Activated CD4-positive, alpha-beta T cell treated with anti-CD3 and anti-CD28 coated beads for 36 hours (primary cell): ENCODE measurements at places on chromosomes 13 and 19. TPM values are rescaled to one million over a fixed set of nuclear protein-coding genes. Genes with fewer than 3 reads are reported as not detected.

The LGALS7B gene
- total RNA-seq = not detected

The RASIP1 gene
- 0.73 TPM for total RNA-seq

The S1PR5 gene
- 0.07 TPM for total RNA-seq

The C19orf38 gene
- 3.6 TPM for total RNA-seq

The FCGBP gene
- total RNA-seq = 4.9 TPM

The PEAK3 gene
- total RNA-seq = not detected

The CTXN1 gene
- total RNA-seq = 0.47 TPM

The ZNF681 gene
- total RNA-seq = 9.1 TPM

The RASGRP4 gene
- 5.9 TPM for total RNA-seq

The ERFL gene
- total RNA-seq = 1.9 TPM

GRCh38 chr19:2616741-2617392, 85.6 kb downstream of the GNG7 start:
- no peaks in the 10 kb centered on the region for H3K36me3 ChIP-seq
- H3K4me3 ChIP-seq = no peak overlapping the region
- H3K4me1 ChIP-seq = peaks cover 68% of the 10 kb centered on the region

- no peaks in the 10 kb centered on the region for H3K4me1 ChIP-seq
- H3K4me3 ChIP-seq = no peak overlapping the region
- no peak overlapping the region for H3K27ac ChIP-seq
- no peaks in the 10 kb centered on the region for H3K36me3 ChIP-seq
- no peaks in the 10 kb centered on the region for H3K27me3 ChIP-seq
Measured at GRCh38 chr19:15544970-15545369, 36.6 kb downstream of the CYP4F22 start.

- peak overlapping the region; percentile 67 for H3K4me3 ChIP-seq
- H3K4me1 ChIP-seq = peaks cover 55% of the 10 kb centered on the region
- H3K27me3 ChIP-seq = no peaks in the 10 kb centered on the region
- peaks cover 6% of the 10 kb centered on the region for H3K36me3 ChIP-seq
- DNase-seq = peak; percentile 78
Measured at GRCh38 chr19:2051773-2052704, 995 bp upstream of the MKNK2 start.

GRCh38 chr19:30402436-30403202, 30.4 kb downstream of the ZNF536 start:
- no peaks in the 10 kb centered on the region for H3K4me1 ChIP-seq
- DNase-seq = no peak
- no peak overlapping the region for H3K27ac ChIP-seq

DNA sequence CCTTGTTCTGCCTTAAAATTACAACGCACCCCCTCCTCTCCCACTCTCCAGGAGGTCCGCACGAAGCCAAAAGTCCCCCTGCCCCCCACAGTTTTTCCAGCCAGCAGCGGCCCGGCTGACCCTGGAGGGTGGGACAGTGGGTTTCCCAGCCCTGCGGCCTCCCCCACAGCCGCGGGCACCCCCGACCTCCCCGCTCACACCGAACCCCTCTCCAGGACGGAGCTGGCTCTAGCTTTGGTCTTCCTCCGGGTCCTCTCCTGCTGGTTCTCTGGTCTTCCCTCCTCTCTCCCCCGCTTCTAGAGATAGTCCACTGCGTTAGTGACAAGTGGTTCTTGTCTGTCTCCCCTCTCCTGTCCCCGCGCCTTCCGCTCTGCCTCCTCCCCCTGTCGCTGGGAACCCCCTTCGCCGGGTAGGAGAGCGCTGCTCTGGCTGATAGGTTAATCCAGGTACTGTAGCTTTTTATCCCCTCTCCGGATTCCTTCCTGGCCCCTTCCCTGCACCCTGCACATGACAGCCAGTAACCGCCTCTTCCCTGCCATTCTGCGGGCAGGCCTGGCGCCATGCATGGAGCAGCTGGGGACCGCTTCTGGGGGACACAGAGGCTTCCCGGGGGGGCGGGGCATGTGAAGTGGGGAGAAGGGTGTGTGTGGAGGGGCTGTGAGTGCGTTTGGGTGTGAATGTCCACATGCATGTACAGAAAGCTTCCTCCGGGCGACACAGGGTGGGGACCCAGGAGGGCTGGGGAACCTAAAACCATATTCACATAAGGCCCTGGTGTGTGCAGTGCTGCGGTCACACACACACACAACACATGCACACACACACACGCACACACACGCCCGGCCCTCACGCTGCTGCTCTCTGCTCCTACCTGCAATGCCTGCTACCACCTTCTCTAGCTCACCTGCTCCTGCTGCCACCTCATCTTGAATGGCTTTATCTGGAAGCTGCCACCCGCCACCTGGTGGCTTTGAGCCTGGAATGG, 17.2 kb downstream of the PRR36 start:
- H3K4me3 ChIP-seq = no peak overlapping the region
- H3K4me1 ChIP-seq = peaks cover 3% of the 10 kb centered on the region
- no peak overlapping the region for H3K27ac ChIP-seq

- H3K27me3 ChIP-seq = no peaks in the 10 kb centered on the region
- no peaks in the 10 kb centered on the region for H3K36me3 ChIP-seq
- DNase-seq = no peak
- H3K4me3 ChIP-seq = no peak overlapping the region
- no peaks in the 10 kb centered on the region for H3K4me1 ChIP-seq
- H3K27ac ChIP-seq = no peak overlapping the region
Measured at GRCh38 chr19:4316956-4317355, 12.6 kb downstream of the FSD1 start.

DNA sequence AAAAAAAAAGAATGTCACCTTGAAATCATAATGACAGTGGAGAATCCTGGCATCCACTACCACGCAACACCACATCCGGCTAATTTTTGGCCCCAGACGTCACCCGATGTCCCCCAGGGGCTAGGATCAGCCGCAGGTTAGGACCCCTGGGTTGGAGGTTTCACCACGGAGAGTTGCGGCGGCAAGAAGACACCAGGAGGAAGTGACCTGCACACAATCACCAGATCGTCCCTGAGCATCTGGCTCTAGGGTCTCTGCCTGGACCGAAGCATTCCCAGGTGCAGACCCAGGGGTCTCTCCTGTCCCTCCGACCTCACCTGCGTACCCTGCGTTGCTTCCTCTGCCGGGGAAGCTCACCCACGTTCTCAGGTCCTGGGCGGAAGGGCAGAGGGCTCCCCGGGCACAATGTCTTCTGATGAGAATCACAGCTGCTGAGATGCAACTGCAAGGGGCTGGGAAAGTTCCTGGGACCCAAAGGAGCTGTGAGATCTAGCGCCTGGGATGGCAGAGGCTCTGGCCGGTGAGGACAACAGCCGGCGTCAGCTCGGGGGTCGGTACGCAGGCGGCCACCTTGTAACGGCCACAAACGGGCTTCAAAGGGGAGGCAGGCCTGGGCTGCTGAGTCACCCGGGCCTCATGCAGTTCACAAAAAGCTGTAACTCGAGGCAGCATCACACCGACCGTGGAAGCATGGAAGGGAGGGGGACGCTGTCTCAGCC, 111.2 kb downstream of the GADD45B start:
- H3K4me3 ChIP-seq = no peak overlapping the region
- no peaks in the 10 kb centered on the region for H3K4me1 ChIP-seq
- no peak for DNase-seq
- no peaks in the 10 kb centered on the region for H3K36me3 ChIP-seq
- H3K27ac ChIP-seq = no peak overlapping the region

- H3K4me1 ChIP-seq = peaks cover 40% of the 10 kb centered on the region
- H3K4me3 ChIP-seq = no peak overlapping the region
- DNase-seq = no peak
- H3K27me3 ChIP-seq = no peaks in the 10 kb centered on the region
Measured at GRCh38 chr19:11995174-11995573, 30.3 kb downstream of the ZNF763 start.

DNA sequence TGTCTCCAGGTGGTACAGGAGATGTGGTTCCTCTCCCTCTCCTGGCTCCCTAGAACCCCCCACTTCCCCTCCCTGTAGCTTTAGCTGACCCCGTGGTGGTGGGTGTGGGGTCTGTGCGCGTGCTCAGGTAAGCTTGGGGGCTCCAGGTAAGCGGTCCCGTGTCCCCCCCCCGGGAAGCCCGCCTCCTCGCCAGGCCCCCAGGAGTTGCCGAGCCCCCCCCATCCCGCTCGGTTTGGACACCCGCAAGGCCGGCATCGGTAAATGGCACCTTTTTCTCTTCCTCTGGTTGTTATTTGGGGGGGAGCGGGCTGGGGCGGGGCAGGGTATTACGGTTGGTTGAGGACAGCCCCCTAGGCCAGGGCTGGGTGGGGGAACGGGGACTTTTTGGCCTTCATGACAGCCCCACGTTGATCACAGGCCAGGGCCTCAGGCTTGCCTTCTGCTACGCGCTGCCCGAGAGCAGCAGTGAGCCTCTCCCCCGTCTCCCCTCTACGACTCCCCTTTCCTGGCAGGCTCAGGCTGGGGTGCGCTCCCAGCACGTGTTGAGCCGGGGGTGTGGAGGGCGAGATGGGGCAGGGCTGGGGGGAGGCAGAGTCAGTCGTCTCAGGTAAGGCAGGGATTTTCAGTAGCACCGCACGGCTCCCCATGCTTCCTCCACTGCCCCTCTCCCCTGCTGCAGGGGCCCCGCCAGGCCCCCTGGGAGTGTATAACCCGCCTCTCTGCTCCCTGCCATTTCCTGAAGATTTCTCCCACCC, 10.7 kb upstream of the LIN7B start:
- no peak overlapping the region for H3K27ac ChIP-seq
- no peaks in the 10 kb centered on the region for H3K27me3 ChIP-seq
- DNase-seq = no peak
- H3K4me3 ChIP-seq = no peak overlapping the region

GRCh38 chr19:46967578-46968032, 52.0 kb upstream of the NPAS1 start:
- H3K4me1 ChIP-seq = peaks cover 29% of the 10 kb centered on the region
- peaks cover 15% of the 10 kb centered on the region for H3K36me3 ChIP-seq
- peak overlapping the region; percentile 39 for H3K27ac ChIP-seq
- peak; percentile 44 for DNase-seq
- peak overlapping the region; percentile 13 for H3K4me3 ChIP-seq
- H3K27me3 ChIP-seq = no peaks in the 10 kb centered on the region

- H3K27me3 ChIP-seq = peaks cover 36% of the 10 kb centered on the region
- H3K27ac ChIP-seq = no peak overlapping the region
- DNase-seq = no peak
- H3K4me3 ChIP-seq = no peak overlapping the region
Measured at GRCh38 chr19:47020992-47021496, 1.4 kb downstream of the NPAS1 start.

- no peak overlapping the region for H3K27ac ChIP-seq
- H3K4me3 ChIP-seq = no peak overlapping the region
- no peaks in the 10 kb centered on the region for H3K27me3 ChIP-seq
- DNase-seq = no peak
- peaks cover 3% of the 10 kb centered on the region for H3K4me1 ChIP-seq
Measured at GRCh38 chr19:48295458-48295857, 25.6 kb downstream of the ZNF114 start.

DNA sequence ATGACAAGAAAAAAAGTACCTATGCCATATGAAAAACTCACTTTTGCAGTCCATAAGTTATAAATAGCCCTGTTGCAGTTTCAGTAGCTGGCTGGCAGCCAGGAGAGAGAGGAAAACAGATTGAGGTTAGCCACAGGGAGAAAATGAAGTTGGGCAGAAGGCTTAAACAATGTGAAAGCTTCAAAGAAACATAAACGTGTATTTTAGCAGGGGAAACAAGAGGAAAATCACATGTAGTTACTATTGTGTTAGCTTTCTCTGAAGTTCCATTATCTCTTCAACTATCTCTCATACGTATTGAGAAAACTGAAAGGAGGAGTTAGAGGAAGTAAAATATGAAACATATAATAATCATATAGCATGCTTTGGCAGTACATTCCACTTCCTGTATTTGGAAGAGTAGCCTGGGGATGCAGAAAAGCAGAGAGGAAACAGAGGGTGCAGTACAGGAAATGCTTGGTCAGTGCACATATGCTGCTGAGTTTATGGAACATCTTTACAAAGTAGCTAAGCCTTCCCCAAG, 1551.1 kb downstream of the EFNB2 start:
- peak; percentile 57 for DNase-seq
- peaks cover 24% of the 10 kb centered on the region for H3K4me1 ChIP-seq
- H3K27me3 ChIP-seq = no peaks in the 10 kb centered on the region
- peak overlapping the region; percentile 9 for H3K4me3 ChIP-seq
- H3K27ac ChIP-seq = peak overlapping the region; percentile 70
